ENCODE measurements at places on chromosomes 3 and 15. TPM values are rescaled to one million over a fixed set of nuclear protein-coding genes. Genes with fewer than 3 reads are reported as not detected.

Gene SIDT1
- not detected for total RNA-seq

Gene CHMP2B
- 35.0 TPM for total RNA-seq

Gene NEK10
- 2.7 TPM for total RNA-seq

Gene SLC9A9
- total RNA-seq: 2.8 TPM

Gene CNTN3
- 0.97 TPM for total RNA-seq

Gene HRG
- not detected for total RNA-seq

Gene VWA5B2
- total RNA-seq: not detected

Gene FGF12
- not detected for total RNA-seq

Gene ADAMTS9
- total RNA-seq: 6.5 TPM

Gene DAZL
- total RNA-seq: not detected

Gene IL5RA
- not detected for total RNA-seq

Gene SH2D7
- not detected for total RNA-seq

Gene CCDC54
- not detected for total RNA-seq

Gene GP5
- 0.14 TPM for total RNA-seq

Gene CLEC3B
- total RNA-seq: not detected

Gene PLA2G4D
- not detected for total RNA-seq

Gene ZNF80
- total RNA-seq: not detected

Gene COL7A1
- total RNA-seq: 55.2 TPM

Gene MOBP
- not detected for total RNA-seq

Gene PP2D1
- total RNA-seq: not detected

Gene USF3
- 5.3 TPM for total RNA-seq

Gene ITIH3
- total RNA-seq: not detected

Gene GPR149
- not detected for total RNA-seq

All from smooth muscle cell of the umbilical artery (primary cell).